ENCODE measurements at places on chromosomes 7 and 10.

DNA sequence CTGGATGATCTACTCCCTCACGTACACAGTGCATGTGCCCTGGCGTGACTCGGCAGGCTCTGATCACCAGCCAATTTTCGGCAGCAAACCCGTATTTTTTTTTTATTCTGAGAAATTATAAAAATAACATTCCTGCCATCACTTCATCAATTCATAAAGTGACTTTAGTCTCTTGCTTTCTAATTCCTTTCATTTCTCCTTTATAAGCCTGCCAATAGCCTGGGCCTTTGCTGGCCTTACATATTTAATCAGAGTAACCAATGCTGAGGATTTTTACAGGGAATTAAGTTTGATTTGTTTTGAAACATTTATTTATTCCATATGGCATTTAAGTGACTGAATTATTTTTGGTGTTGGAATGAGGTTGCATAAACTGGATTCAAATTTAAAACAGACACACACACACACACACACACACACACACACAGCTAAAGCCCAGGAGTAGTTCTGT lies 140.8 kb downstream of the ETV1 start:
- no peak for DNase-seq

DNA sequence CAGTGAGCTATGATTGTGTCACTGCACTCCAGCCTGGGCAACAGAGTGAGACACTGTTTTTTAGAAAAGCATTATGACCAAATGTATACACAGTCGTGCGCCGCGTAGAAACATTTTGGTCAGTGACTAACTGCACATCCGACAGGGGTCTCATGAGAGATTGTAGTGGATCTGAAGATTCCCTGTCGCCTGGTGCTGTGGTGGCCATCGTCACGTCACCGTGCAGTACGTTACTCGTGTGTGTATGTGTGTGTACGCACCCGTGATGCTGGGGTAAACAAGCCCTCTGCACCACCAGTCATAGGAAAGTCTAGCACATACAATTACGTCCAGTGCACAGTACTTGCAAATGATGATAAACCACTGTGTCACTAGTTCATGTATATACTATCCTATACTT lies 109.4 kb downstream of the ELFN1 start:
- no peak for DNase-seq

GRCh38 chr10:7084280-7085005 lies 326.4 kb downstream of the SFMBT2 start:
- no peak for DNase-seq

DNA sequence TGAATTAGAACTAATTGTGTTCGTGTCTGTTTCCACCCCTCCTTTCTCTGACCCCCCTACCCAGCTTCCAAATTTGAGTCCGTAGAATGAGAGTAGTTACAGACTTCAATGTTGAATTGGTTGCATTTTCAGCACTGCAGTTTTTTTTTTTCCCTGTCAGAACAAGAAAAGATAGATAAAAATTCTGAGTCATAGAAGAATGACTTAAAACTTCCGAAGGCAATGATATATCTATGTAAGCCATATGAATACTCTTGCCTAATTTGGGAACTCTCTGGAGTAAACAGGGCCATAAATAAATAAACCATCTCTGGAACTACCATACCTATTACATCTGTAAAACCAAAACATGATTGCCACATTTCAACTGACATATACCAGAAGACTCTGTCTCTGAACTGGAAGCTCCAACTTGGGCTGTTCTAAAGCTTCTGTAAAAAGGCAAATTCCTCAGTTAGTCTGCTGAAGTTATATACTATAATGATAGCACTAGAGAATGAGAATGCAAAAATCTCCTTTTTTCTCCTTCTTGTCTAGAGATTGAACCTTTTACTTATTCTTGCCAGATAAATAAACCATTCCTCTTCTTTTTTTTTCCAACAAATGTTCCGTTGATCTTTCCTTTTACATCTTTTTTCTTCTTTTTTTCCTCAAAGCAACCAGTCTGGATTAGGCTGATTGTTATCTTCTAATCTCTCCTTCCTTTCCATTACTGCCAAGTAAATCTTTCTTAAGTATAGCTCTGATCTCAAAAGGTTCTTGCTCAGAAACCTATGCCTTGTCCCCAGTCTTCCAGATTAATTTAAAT lies 23.5 kb downstream of the VCL start:
- DNase-seq: no peak

GRCh38 chr10:27536437-27536836 lies 32.3 kb downstream of the RAB18 start:
- DNase-seq: no peak

DNA sequence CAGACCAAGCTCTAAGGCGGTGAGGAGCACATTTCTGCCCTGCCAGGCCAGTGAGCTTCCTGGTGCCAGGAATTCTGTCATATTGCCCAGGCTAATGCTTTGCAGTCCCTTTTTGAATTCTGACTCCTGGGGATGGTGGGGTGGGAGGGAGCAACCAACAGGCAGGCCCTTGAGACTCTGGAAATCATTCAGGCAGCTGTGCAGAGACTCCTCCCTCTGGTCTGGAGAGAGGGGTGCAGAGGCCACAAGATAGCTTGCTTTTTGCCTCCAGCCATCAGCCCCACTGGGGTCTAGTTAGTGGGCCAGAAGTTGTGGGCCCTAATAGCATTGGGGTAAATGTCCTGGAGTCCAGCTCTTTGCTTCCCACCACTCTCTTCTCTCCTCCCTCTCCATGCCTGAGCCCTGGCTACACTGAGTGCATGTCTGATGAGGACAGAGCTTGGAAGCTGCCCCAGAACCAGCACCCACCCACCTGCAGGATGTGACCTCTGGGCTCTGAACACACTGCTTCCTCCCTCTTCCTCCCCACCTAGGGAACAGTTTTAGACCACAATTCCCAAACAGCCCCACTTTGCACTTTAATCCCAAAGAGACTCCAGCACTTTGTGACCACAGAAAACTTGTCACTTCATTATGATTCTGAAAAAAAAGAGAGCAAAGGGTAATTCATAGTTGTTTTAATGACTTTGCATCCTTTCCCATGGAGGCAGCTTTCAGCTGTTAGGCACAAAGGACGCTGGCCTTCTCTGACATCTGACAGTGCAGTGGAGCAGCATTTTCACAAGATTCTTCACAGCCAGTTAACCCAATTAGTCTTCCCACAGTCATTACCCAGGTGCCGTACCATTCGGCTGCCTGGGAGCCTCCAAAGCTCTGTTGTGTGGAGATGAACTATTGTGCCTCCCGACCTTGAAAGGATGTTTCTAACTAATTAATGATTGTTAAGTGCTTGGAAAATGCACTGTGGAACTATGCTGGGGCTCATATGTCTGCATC lies 262.5 kb downstream of the TRIL start:
- no peak for DNase-seq

DNA sequence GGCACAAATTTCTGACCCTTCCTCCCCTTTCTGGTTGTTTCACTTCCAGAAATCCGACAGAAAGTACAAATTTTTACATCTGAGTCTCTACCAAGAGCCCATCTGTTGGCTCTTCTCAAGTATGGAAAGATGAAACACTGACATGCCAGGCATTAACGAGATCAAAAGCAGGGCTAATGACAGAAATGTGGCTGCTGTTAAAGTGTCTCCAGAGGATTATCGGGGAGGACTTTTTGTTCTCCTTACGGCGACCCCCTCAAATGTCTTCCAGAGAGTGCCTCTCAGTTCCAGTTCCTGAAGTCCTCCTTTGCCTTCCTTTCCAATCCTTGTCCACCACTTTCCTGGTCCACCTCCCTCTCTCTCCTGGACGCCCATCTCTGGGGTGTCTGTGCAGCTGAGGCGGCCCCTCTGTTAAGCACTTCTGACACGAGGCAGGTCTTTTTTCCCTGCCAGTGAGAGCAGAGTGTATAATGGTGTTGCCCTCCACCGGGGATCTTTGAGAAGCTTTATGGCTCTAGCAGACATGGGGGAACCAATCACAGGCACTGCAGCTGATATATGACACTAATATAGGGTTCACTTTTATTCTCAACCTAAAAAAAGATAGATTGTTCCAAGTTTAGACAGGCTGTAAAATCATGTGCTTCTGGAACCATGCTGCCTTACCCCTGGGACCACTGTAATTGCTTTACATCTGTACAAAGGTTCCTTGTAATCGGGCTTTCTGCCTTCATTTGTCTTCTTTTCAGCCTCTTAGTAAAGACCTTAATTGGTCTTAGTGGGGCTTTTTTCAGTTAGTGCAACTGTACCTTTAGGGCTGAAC lies 757.1 kb downstream of the AUTS2 start:
- DNase-seq: no peak

- DNase-seq: no peak
Measured at GRCh38 chr7:73812996-73813395, 17.8 kb upstream of the CLDN4 start.

DNA sequence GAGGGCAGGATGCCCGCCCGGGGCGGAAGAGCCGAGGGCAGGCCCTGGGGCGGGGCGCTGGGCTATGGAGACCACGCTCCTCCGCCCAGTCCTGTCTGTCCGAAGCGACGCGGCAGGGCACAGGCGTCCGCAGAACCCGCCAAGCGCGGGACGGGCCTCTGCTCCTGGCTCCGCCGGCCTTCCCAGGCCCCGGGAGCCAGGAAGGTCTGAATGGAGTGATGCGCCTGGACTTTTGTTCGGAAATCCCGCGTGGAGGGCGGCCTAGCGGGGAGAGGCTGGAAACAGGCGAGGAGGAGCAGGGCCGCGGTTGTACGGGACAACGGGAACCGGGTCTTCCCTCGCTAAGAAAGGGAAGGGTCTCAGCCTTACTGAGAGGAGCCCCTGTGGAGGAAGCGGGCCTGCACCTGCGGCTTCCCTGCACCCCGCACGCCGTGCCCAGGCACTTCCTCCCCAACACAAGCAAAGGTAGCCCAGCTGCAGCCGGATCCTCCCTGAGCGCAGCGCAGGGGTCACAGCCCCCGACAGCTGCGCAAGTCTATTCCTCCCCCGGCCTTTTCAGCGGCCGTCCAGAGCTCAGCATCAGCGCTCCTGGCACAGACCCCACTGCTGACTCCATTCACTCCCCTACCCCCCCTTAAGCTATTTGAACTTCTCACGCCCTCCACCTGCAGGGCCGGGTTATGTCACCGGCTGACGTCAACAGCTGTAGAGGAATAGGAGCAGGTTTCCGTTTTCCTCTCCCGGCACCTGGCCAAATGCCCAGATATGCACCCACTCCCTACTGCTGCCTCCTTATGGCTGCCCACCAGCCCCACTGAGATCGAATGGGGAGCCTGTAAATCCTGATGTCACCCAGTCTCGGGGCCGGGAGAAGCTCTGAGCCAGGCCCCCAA lies 143.2 kb upstream of the RET start:
- DNase-seq: no peak

GRCh38 chr10:649798-650440 lies 39.5 kb downstream of the DIP2C start:
- no peak for DNase-seq

DNA sequence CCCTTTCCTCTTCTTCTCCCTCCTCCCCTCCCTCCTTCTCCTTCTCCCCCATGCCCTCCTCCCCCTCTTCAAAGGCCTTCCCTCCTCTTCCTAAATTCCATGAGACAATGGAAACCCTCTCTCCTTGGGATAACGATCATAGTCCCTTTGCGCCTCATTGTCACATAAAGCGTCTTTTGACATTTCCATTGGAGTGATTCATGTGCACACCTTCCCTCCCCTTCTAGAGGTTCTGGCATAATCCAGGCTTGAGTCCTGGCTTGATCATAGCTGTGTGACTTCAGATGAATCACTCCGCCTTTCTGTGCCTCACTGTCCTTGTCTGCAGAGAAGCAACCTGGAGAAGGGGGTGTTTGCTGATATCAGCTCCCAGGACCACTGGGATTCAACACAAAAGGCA lies 204.2 kb downstream of the TNS3 start:
- no peak for DNase-seq

GRCh38 chr10:9825491-9826018 lies 1192.1 kb upstream of the CELF2 start:
- DNase-seq: no peak

DNA sequence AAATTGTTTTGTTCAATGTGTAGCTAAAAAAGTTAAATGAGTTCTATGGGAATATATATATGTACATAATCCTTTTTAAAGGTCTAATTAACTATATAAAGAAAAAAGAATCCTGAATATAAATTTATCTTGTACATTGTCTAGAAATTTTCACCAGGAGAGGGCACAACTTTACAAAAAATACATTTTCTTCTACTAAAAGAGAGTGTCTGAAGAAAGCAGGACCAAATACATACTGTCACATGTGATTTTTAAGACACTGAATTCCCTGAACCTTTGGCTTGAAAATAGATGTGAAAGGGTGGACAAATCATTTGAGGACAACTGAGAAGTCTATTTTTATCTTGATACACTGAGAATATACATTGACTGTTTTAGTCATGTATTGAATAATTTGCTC lies 204.3 kb downstream of the DGKB start:
- no peak for DNase-seq

- no peak for DNase-seq
Measured at GRCh38 chr7:31052487-31052840, 356 bp downstream of the ADCYAP1R1 start.

GRCh38 chr7:30796105-30796869 lies 25.1 kb downstream of the MINDY4 start:
- DNase-seq: peak; percentile 31

Data from MM.1S (cell line).